Prostate gland (tissue), 2 donors: ENCODE measurements at places on chromosomes 6 and 20.

DNA sequence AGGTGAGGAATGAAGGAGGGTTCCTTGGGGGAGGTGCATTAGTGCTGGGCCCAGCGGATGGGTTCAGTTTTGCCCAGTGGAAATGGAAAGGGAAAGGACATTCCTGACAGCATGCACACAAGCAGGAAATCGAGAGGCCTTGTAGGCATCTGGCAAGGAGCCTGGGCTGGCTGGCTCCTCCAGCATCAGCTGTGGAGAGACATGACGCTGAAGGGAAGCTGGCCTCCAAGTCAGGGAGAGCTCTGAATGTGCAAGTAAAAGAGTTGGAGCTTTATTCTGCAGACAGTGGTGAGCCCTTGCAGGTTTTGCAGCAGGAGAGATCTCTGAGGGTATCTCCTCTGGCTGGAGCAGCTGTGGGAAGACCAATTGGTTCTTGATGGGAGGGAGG, 154.3 kb downstream of the MRPL14 start:
- H3K4me1 ChIP-seq, result no peaks in the 10 kb centered on the region
- H3K36me3 ChIP-seq, result no peaks in the 10 kb centered on the region
- H3K27me3 ChIP-seq, result no peaks in the 10 kb centered on the region
- peak; percentile 75 for DNase-seq
- H3K4me3 ChIP-seq, result no peak overlapping the region

GRCh38 chr6:22149501-22150367, 147.1 kb downstream of the PRL start:
- no peaks in the 10 kb centered on the region for H3K4me1 ChIP-seq
- no peak overlapping the region for H3K4me3 ChIP-seq
- DNase-seq, result no peak
- H3K27me3 ChIP-seq, result no peaks in the 10 kb centered on the region
- no peaks in the 10 kb centered on the region for H3K36me3 ChIP-seq
- no peak overlapping the region for H3K27ac ChIP-seq

GRCh38 chr6:21615504-21615903, 22.0 kb downstream of the SOX4 start:
- H3K36me3 ChIP-seq, result no peaks in the 10 kb centered on the region
- H3K4me1 ChIP-seq, result no peaks in the 10 kb centered on the region
- no peak overlapping the region for H3K4me3 ChIP-seq

DNA sequence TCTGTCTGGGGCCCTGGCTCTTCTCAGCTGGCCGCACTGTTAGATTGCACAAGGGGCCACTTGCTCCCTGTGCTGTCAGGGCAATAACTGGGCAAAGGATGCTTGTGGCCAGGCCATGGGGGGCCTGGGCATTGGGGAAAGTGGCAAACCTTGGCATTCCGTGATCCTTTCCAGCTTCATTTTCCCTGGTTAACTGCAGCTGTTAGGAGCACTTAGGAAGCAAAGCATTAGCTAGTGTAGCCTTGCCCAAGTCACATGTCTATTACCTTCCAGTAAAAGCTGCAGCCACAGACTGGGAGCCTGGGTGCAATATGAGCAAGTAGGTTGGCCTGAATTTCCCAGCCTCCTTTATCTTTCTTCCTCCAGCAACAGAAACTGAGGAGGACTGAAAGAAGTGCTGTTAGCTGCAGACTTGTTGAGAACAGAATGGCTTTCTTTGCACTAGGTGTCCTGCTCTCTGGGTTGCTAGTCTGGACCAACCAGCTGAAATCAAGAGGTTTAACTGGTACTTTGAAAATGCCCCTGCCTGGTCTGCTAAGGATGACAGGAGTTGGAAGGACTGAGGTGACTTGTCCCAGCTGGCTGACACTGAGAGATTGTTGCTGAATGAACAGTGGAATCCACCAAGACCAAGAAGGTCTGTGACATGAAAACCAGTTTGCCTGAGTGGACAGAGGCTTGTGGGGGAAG, 312.3 kb upstream of the SUPT3H start:
- H3K27me3 ChIP-seq, result no peaks in the 10 kb centered on the region
- no peaks in the 10 kb centered on the region for H3K4me1 ChIP-seq
- DNase-seq, result no peak
- H3K4me3 ChIP-seq, result no peak overlapping the region
- H3K36me3 ChIP-seq, result no peaks in the 10 kb centered on the region

DNA sequence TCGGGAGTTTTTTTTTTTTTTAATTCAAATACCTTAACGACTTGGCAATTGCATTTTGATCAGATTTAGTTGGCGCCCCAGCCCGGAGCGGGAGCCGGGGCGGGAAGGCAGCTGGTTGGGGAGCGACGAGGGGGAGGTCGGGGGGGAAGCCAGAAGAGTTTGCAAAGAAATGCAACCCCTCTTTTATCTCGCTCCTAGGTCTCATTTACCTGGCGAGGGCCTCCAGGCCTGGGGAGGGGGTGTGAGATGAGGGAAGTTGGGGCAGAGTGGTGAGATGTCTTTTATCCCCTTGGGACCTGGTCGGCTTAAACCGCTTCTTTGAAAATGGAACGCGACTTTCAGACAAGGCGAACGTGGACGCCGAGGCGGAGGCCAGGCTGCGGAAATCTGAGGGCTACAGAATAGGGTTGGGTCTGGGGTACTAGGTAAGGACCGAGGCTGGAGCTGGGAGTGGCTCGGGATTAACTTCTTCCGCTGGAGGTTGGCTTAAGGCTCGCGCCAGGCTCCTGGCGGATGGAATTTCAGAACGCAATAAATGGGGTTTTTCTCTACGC, 40.3 kb downstream of the NCR2 start:
- no peak overlapping the region for H3K4me3 ChIP-seq
- H3K36me3 ChIP-seq, result no peaks in the 10 kb centered on the region
- DNase-seq, result no peak
- H3K4me1 ChIP-seq, result peaks cover 9% of the 10 kb centered on the region
- peaks cover 24% of the 10 kb centered on the region for H3K27me3 ChIP-seq
